ENCODE measurements at places on chromosomes 7 and 10.

GRCh38 chr10:101261702-101262101, 32.4 kb upstream of the LBX1 start:
- DNase-seq = no peak

DNA sequence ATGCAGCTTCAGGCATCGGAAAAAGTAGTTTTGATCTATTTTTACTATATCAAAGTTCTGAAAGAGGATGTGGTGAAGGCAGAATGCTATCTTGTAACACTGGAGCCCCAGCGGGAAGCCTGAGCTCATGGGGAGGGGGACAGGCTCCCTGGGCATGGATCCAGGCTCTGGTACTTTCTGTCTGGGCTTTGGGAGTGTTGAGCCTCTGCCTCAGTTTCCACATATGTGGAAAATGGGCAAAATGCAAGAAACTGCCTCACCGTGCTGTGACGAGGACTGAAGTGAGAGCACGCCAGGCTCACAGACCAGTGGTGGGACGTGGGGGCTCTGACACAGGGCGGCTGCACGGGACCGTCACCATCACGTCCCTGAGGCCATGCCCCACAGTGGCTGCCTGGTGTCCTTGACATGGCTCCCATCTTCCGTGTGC, 182.9 kb upstream of the SHH start:
- DNase-seq = no peak

DNA sequence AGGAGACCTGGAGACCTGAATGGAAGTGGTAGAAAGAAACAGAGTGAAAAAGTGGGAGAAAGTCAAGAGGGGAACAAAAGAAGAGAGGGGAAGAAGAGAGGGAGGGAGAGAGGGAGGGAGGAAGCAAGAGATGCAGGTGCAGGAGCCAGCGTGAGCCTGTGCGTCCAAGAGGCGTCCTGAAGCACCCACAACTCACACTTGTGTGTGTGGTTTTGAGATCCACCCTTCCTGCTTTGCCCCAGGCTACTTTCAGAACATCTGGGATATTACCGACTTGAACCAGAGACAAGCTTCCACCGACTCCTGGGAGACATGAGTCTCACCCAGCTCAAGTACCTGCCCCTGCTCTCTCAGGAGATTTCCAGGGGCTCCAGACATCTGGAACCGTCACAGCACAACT, 9.8 kb downstream of the AFAP1L2 start:
- no peak for DNase-seq

DNA sequence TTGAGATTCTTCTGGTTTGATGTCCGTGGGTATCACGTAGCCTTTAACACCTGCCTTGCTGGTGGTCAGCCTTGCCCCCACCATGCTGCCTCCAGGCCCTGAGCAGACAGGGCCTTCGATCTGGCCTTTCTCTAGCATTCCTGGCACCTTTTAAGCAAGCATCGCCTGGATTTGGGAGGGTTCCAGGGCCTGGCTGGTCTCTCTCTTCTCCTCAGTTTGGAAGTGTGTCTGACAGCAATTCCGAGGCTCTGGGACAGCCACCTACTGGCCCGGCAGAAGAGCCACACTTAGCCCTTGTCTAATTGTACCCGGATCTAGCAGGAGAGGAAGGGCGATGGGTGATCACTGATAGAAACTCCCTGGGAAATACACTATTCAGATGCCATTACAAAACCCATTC, 441.3 kb upstream of the MKI67 start:
- DNase-seq = no peak

GRCh38 chr10:100334762-100335161, 4.7 kb upstream of the PKD2L1 start:
- DNase-seq = no peak

- DNase-seq = no peak
Observed at GRCh38 chr7:1569440-1569832, 396 bp downstream of the PSMG3 start.

DNA sequence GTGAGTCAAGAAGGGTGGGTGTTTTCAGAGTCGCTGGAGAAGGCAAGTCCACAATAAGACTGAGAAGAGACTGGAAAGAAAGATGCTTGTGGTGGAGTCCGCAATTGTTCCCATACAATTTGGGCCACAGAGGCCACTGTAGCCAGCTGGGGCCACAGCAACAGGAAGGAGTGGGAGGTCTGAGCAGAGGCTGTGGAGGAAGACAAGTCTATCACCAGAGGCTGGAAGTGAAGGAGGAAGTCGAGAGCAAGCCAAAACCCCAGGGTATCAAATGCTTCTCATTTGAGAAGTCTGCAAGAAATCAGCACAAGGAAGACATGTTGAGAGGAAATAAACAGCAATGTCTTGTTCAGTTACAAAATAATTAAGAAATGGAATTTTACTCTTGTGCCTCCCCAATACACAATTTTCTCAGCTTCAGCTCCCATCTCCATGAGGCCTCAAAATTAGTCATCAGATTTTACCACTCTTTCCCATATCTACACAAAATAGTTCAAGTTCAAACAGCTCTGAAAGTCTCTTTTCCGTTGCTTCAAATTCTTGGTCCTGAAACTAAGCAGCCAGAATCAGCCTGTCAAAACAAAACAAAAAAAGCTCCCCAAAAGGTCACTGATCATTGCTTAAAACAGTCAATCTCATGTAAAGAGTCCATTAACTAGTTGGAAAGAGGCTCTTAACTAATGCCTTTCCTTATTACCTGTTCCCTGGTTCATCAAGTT, 31.6 kb downstream of the SLC16A12 start:
- no peak for DNase-seq

- DNase-seq = no peak
Observed at GRCh38 chr10:56895306-56895705, 534.2 kb upstream of the ZWINT start.

DNA sequence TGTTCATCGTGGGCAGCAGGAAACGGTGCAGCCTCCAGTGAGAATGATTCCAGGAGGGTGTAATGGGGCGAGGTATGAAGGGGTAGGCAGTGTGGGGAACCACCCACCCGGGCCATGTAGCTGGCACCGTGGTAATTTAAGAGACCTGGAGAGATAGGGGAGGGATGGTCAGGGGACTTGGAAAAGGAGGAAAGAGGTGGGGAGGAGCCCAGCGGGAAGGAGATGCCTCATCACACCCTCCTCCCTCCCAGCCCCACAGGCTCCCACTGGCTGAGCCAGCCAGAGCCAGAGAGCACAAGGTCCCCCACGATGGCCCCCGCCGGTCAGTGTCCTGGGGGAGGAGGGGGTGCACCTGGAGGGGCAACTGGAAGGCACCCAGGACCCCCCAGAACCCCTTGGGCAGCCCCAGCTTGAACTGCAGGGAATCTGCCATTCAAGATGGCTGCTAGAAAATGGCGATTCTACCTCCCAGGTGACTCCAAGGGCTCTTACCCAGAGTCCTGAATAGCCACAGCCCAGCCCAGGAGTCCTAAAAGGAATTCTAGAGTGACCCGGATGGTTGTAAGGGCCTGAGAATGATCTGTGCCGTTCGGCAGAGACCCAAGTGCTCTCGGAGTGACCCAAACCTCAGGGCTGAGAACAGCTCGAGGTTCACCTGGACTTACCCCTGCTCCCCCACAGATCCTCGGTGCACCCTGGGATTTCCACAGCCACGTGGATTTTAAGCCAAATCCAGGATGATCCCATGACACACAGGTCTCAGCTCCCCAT, 28.8 kb downstream of the CALML3 start:
- DNase-seq = no peak

- DNase-seq = no peak
Observed at GRCh38 chr7:97003262-97004246, 1.8 kb upstream of the DLX6 start.

GRCh38 chr10:51109801-51110533, 35.7 kb downstream of the PRKG1 start:
- DNase-seq = no peak

GRCh38 chr7:156676263-156676662, 35.7 kb downstream of the RNF32 start:
- DNase-seq = no peak

DNA sequence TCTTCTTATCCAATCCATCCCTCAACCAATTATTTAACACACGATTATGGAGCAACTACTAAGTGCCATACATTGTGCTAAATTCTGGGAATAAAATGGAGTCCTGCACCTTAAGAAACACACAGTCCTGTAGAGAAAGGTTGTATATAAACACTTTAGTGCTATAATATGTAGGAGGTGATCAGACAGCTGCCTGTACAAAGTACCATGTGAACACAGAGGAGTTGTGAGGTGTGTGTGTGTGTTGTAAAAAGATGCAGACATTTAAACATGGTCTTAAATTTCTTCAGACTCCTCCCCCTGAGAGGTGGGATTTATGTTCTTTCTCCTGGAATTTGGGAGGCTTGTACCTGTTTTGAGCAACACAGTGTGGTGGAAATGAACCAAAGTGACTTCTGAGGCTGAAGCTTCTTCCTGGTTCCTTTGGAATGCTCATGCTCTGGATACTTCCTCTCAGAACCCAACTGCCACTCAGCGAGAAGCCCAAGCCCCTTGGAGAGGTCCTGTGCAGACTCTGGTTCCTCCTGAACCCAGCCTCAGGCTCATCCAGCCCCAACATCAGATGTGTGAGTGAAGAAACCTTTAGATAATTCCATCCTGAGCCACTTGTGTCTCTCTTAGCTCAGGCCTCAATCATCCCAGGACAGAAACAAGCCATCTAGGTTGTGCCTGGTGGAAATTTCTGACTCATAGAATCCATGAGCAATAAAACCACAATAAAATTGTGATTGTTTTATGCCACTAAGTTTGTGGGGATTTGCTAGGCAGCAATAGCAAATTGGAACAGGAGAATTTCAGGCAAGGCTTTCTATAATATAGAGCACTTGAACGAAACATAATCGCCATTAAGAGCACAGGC, 161.2 kb upstream of the FAM3C start:
- DNase-seq = no peak

GRCh38 chr10:6069081-6069931, 7.1 kb upstream of the IL2RA start:
- no peak for DNase-seq

- DNase-seq = no peak
Observed at GRCh38 chr7:66239467-66239856, 34.3 kb downstream of the TPST1 start.

DNA sequence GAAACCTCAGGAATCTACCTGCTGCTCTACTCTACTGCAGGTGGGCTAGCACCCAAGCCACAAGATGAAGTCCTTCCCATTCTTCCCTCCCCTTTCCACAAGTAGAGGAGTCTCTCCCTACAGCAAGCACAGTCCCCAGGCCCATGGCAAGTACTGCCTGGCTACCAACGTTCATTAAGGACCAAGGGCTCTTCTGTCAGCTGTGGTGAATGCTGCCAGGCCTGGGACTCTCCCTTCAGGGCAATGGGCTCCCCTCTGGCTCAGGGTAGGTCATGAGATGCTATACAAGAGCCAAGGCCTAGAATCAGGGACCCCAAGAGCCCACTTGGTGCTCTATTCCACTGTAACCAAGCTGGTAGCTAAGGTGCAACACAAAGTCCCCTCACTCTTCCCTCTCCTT, 39.8 kb downstream of the SNX13 start:
- no peak for DNase-seq

DNA sequence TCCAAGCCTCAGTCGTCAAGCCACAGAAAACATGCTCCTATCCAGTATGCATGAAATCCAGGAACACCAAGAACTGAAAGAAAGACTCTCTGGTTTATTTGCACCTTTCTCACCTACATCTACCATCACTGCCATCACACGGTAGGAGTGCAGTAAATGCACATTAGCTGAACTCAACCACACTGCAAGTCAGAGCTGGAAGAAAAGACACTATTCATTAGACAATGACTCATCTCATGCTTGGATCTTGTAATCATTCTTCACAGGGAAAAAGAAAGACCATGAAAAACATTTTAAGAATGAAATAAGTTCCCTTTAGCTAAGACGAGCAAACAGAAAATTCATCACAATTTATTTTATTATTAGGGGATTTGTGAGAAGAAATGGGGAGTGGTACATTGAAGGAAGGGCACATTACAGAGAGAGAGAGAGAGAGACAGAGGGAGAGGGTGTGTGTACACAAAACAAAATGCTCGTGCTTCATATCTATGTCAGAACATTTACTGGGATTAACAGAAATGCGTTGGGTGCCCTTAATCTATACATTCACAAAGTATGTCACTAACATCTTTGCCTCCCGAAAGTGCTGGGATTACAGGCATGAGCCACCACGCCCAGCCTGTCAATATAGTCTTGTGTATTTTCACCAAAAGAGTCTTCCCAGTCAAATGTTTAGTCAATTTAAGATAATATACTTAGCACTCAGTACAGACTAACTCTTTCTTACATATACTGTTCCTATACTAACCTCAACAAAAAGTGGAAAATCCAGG, 324.9 kb downstream of the PARD3 start:
- DNase-seq = peak; percentile 24

DNA sequence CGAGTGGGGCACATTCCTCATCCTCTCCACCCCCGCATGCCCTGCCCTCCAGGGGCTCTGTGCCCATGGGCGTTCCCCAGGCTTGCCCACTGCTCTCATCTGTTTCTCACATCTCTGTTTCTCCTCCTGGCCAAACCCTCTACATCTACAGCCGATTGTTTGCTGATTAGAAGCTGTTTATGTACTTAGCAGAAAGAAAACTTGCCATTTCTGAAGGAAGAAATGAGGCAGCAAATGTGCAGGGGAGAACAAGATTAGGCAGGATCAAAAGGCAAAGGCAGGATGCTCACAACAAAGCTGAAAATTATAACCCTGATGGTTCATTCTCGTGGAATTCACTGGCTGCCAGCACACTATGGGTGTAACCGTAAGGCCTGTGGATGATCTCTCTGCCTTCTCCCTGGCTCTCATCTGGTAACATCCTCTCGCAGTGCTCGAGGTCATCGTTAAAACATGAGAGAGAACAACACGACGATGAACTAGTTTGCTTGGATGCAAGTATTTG, 111.6 kb upstream of the KLF14 start:
- DNase-seq = peak; percentile 89

DNA sequence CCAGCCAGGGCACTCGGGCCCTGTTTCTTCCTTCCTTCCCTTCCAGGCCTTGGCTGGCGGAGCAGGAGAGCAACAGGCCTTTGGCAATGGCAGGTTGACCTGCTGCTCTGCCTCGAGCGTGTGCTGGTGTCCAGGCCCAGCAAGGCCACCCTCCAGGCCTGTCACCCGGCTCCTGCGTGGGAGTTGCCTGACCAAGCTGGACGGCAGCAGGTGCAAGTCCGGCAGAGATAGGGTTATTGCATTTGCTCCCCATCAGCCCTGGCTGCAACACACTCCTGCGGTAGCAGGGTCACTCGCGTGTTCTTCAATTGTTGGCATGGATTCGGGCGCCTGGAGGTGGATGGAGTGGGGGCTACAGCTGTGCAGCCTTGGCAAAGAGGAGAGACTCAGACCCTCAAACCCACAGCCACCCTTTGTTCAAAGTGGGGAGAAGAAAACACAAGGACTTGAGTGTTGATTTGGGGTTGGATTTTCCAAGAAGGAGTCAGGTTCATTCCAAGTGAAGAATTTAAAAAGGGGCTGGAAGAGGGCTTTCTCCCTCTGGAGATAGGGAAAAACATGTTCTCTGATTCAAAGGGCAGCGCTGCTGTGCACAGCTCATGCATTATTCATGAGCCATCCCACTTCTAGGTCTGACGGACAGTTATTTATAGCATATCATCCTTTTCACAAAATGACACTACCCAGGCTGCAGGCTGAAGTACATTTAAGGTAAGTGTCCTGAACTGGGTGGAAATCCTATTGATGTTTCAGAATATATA, 64.2 kb upstream of the PITRM1 start:
- no peak for DNase-seq

GRCh38 chr7:37550426-37550825, 101.8 kb upstream of the ELMO1 start:
- no peak for DNase-seq
